ENCODE measurements at places on chromosomes 7 and 10. TPM values are rescaled to one million over a fixed set of nuclear protein-coding genes. Genes with fewer than 3 reads are reported as not detected.

CPSF4 gene
- 60.4 TPM for total RNA-seq

HTR7 gene
- 20.2 TPM for total RNA-seq

FLNC gene
- 1.8 TPM for total RNA-seq

INMT gene
- not detected for total RNA-seq

SPDYE16 gene
- under 0.01 TPM for total RNA-seq

CTTNBP2 gene
- 8.0 TPM for total RNA-seq

NXPH1 gene
- not detected for total RNA-seq

ITPRID1 gene
- 0.17 TPM for total RNA-seq

PTEN gene
- total RNA-seq, result 104 TPM

IDI2 gene
- total RNA-seq, result not detected

WNT8B gene
- not detected for total RNA-seq

MTURN gene
- total RNA-seq, result 15.5 TPM

NUB1 gene
- total RNA-seq, result 46.8 TPM

LAMB4 gene
- total RNA-seq, result 0.09 TPM

TLX1 gene
- not detected for total RNA-seq

C10orf67 gene
- 0.16 TPM for total RNA-seq

LIPN gene
- not detected for total RNA-seq

HOGA1 gene
- total RNA-seq, result 0.17 TPM

SFXN4 gene
- 22.6 TPM for total RNA-seq

CYTH3 gene
- total RNA-seq, result 30.1 TPM

SEMA4G gene
- total RNA-seq, result 0.83 TPM

PRKG1 gene
- total RNA-seq, result 2.2 TPM

ASB15 gene
- not detected for total RNA-seq

ENO4 gene
- total RNA-seq, result not detected

INPP5F gene
- 19.3 TPM for total RNA-seq

ANKRD2 gene
- 0.83 TPM for total RNA-seq

FRAT1 gene
- total RNA-seq, result 1.5 TPM

LEP gene
- total RNA-seq, result not detected

EEPD1 gene
- total RNA-seq, result 2.0 TPM

CASD1 gene
- total RNA-seq, result 8.8 TPM

H2BK1 gene
- total RNA-seq, result not detected

GPR141 gene
- not detected for total RNA-seq

NKX1-2 gene
- total RNA-seq, result 4.4 TPM

PLEKHA1 gene
- 56.5 TPM for total RNA-seq

PIK3CG gene
- not detected for total RNA-seq

LIPJ gene
- 0.17 TPM for total RNA-seq

PTPRN2 gene
- total RNA-seq, result 0.33 TPM

OPN1SW gene
- total RNA-seq, result not detected

OR2A5 gene
- not detected for total RNA-seq

GRM3 gene
- total RNA-seq, result not detected

OR6B1 gene
- not detected for total RNA-seq

TEX47 gene
- total RNA-seq, result not detected

CH25H gene
- total RNA-seq, result not detected

MAGI2 gene
- 2.3 TPM for total RNA-seq

PLEKHS1 gene
- total RNA-seq, result not detected

NYAP1 gene
- total RNA-seq, result 1.5 TPM

LRRC61 gene
- total RNA-seq, result 0.73 TPM

UNCX gene
- total RNA-seq, result not detected

TWIST1 gene
- 2.3 TPM for total RNA-seq

RPEL1 gene
- total RNA-seq, result not detected

HPS6 gene
- 39.3 TPM for total RNA-seq

ZNF365 gene
- total RNA-seq, result 5.9 TPM

DGKI gene
- total RNA-seq, result 1.5 TPM

C10orf90 gene
- total RNA-seq, result not detected

MKLN1 gene
- 35.4 TPM for total RNA-seq

KIAA1549 gene
- total RNA-seq, result 6.5 TPM

Data from mammary epithelial cell (primary cell).